NCI-H524 (cell line): ENCODE measurements at places on chromosomes 13 and 19.

DNA sequence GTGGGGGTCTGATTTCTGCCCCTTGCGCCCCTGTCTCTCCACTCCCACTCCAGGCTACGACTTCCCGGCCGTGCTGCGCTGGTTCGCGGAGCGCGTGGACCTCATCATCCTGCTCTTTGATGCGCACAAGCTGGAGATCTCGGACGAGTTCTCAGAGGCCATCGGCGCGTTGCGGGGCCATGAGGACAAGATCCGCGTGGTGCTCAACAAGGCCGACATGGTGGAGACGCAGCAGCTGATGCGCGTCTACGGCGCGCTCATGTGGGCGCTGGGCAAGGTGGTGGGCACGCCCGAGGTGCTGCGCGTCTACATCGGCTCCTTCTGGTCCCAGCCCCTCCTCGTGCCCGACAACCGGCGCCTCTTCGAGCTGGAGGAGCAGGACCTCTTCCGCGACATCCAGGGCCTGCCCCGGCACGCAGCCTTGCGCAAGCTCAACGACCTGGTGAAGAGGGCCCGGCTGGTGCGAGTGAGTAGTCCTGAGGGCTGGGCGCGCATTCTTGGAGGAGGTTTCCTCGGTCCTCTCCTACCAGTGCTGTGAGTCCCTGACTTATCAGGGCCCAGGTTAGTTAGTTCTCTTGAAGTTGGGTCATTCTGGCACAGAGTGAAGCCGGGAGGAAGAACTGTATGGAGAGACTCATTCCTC, 12.7 kb downstream of the EHD2 start:
- no peak for DNase-seq

GRCh38 chr19:19600793-19601330, 17.6 kb downstream of the PBX4 start:
- DNase-seq: no peak

DNA sequence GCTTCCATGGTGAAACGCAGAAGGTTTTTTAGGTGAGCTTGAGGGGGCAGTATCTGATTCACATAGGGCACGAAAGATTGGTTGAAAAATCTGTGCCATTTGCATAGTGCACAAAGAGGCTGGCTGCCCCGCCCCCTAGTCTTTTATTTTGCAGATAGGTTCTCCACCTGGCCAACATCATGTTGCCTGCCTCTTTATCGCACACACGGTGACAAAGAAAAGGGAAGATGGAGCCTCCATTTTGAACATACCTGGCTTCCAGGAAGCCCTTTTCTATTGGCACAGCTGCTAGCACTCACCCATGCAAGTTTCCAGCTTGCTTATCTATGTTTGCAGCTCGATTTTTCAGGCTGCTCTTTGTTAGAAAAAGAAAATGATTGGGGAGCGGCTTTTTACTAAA, 316.2 kb upstream of the KLHL1 start:
- no peak for DNase-seq

GRCh38 chr19:12162513-12162881, 399 bp upstream of the ZNF136 start:
- DNase-seq: no peak

- no peak for DNase-seq
Observed at GRCh38 chr19:31334849-31335624, 14.2 kb downstream of the TSHZ3 start.

DNA sequence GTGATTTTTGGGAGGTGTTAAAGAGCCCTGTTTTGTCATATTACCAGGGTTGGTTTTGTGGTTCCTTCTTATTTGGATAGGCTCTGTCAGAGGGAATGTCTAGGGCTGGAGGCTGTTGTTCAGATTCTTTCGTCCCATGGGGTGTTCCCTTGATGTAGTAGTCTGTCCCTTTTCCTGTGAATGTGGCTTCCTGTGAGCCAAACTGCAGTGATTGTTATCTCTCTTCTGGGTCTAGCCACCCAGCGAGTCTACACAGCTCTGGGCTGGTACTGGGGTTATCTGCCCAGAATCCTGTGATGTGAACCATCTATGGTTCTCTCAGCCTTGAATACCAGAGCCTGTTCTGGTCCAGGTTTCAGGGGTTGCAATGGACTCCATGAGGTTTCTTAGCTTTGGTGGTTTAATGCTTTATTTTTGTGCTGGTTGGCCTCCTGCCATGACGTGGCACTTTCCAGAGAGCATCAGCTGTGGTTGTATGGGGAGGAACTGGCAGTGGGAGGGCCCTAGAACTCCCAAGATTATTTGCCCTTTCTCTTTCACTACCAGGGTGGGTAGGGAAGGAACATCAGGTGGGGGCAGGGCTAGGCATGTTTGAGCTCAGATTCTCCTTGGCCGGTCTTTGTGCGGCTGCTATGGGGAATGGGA, 78.8 kb downstream of the SPRY2 start:
- no peak for DNase-seq

DNA sequence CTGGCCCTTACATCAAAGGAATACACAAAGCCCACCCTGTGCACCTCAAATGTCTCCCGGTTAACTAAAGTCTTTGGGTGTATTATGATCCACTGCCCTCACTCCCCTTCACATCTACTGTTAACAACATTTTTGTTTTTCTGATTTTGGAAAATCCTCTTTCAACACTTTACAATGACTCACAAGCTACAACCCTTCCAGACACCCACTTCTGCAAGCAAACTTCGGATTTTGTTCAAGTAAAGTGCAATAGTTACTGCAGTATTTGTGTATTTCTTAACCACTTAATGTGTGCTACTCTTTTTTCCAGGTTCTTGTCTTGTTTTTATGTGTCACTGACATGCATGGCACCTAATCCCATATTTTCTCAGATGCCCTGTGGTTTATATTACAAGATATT, 101.1 kb downstream of the EDNRB start:
- DNase-seq: no peak
